ENCODE measurements at places on chromosomes 3 and 15.
A peak's percentile ranks its signal among the peaks of the same experiment; 100 is the strongest.

DNA sequence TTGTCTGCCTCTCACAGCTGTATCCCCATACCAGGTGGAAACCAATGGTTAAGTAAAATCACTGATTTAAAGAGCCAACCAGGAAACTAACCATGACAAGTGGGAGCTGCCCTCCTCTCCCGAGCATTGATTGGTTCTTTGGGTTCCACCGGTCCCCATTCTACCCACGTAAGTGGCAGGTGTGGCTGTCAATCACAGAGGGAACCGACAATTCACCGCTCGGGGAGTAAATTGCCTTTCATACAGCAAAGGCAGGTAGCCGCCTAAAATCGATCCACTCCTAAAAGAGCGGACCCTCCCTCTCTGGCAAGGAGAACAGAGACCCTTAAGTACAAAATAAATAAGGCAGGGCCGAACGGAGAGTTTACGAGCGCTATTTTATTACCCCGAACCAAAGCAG lies 1.2 kb downstream of the ERC2 start:
- peak; percentile 75 for DNase-seq

- no peak for DNase-seq
Measured at GRCh38 chr15:68279779-68280753, 2.5 kb downstream of the FEM1B start.

DNA sequence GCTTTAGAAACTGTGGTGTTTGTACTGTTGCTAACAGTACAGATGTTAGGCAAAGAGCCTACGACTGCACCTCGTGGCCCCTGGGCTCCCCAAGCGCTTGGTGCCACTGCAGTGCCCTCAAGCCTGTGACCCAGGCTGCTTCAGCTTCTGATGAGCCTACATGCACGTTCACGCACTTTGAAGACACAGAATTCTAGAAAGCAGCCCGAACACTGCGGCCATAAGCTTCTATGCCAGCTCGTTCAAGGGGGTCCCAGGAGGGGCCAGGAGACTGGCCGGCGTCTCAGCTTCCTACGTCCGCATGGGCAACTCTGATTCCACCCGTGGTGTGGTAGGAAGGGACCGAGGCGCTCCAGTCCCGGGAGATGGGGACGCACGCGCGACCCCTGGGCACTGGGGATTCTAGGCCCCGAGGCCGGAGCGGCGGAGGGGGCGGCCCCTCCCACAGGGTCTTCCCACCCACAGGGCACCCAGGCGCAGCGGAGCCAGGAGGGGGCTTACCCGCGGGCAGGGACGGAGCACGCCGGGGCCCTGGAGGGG lies 653 bp downstream of the MYO5C start:
- no peak for DNase-seq

- DNase-seq = no peak
Measured at GRCh38 chr3:160221019-160221418, 4.2 kb upstream of the C3orf80 start.

DNA sequence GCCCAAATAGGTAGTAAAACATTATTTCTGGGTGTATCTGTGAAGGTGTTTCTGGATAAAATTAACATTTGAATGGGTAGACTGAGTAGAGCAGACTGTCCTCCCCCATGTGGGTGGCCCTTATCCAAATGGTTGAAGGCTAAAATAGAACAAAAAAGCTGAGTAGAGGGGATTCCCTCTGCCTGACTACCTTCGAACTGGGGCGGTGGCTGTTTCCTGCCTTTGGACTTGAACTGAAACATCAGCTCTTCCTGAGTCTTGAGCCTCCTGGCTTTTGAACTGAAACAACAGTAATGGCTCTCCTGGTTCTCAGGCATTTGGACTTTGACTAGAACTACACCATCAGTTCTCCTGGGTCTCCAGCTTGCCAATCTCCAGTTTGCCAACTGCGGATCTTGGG lies 4.4 kb upstream of the GPR176 start:
- no peak for DNase-seq

- DNase-seq = no peak
Measured at GRCh38 chr15:72169236-72169920, 28.2 kb downstream of the GRAMD2A start.

DNA sequence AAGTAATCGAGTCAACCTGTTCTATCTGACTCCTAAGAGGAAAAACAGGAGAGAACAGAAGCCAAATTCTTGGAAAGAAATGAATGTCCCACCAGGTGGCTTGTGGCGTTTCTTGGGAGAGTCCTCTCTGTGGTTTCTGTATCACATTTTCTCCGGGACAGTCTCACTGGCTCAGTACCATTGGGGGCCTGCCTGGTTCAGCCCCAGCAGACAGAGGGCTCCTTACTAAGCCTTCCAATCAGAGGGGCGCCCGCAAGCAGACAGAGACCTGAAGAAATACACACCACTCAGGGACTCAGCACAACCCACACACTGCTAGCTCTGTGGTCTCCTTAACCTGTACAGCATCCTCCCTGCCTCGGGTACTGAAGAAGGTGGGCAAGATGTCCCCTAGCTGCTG lies 302.1 kb downstream of the TLE3 start:
- no peak for DNase-seq

DNA sequence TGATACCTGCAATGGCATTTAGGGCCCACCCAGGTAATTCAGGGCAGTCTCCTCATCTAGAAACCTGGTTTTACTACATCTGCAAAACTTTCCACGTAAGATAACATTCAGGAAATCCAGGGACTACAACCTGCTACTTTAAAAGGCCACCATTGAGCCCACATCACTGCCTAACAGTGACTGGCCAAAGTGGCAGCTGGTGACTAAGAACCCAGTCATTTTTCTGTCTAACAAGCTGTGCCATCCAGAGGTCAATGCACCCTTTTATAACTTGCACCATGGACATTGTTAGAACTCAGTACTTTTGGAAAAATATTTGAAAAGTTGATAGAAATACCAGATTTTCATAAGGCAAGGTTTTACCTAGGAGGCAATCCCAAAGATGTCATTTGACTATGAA lies 492.4 kb downstream of the OTOL1 start:
- DNase-seq = no peak

- DNase-seq = no peak
Measured at GRCh38 chr3:18483226-18483625, 58.1 kb upstream of the SATB1 start.

GRCh38 chr15:77516786-77517185 lies 96.1 kb downstream of the HMG20A start:
- no peak for DNase-seq

GRCh38 chr15:61762676-61763075 lies 297.6 kb downstream of the VPS13C start:
- DNase-seq = no peak

- DNase-seq = peak; percentile 23
Measured at GRCh38 chr15:38414357-38414756, 39.6 kb upstream of the FAM98B start.

DNA sequence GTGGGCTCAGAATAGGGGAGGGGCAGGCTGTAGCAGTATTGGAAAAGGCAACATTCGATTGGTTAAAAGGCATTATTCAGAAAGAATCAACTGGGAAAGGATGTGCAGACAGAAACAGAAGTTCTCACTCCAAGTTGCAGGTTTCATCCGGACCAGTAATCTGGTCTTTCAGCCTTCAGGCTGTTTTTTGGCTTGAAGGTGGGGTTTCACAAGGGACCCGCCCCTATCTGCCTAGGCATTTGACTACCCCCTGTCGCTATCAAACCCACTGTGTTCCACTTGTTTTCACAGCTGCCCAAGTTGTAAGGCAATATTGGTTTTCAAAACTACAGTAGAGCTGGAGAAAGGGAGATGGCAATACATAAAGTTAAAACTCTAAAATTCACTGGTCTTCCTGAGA lies 96.9 kb downstream of the VPS8 start:
- no peak for DNase-seq

GRCh38 chr3:72160351-72160750 lies 375.4 kb upstream of the PROK2 start:
- DNase-seq = no peak

- DNase-seq = no peak
Measured at GRCh38 chr15:68080334-68080733, 26.2 kb downstream of the PIAS1 start.

GRCh38 chr3:125591116-125591760 lies 4.1 kb downstream of the OSBPL11 start:
- no peak for DNase-seq

- no peak for DNase-seq
Measured at GRCh38 chr15:67822537-67823313, 2.6 kb upstream of the SKOR1 start.

DNA sequence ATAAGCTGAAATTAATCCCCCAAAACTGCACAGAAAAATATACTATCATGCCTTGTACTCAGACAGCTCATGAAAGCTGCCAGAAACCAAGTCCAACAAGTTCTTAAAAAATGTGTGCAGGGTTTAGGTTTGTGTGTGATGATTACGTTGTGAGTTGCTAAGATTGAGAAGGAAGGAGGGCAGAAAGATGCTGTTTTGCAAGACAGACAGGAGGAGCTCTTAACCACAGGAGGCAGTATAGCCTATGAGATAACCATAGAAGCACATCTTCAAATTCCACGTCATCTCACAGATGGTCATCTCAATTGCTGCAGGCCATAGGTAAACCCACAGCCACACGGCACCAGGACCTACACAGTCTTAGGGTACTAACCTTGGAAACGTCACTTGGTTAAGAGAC lies 191.9 kb downstream of the STT3B start:
- DNase-seq = no peak

- DNase-seq = no peak
Measured at GRCh38 chr3:105423397-105423796, 56.7 kb downstream of the ALCAM start.

GRCh38 chr15:67167091-67167490 lies 87.4 kb downstream of the AAGAB start:
- DNase-seq = no peak

- DNase-seq = no peak
Measured at GRCh38 chr15:95712785-95713184, 617.7 kb upstream of the NR2F2 start.

DNA sequence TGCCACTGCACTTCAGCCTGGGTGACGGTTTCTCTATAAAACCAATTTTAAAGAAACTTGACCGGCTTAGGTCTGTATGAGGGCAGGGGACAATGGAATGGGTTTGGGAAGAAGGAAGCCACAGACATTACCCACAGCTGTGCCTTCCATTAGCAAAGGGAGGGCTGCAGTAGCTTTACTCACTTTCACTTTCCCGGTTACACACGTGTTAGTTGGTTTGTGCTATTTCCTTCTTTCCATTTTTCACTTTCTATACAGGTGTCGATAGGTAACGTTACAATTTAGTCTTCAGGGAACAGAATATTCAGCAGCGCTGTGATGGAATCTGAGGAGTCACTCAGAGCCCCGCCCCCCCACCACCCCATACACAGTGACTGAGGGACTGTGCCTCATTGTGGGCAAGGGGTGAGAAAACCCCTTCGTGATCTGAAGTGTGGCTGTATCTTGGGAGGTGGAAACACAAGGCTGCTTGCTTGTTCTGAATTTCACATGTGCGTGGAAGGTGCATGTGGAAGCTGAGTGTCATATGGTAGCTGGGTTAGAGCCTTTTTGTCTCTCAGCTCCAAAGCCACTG lies 44.8 kb upstream of the RPL32 start:
- DNase-seq = no peak

DNA sequence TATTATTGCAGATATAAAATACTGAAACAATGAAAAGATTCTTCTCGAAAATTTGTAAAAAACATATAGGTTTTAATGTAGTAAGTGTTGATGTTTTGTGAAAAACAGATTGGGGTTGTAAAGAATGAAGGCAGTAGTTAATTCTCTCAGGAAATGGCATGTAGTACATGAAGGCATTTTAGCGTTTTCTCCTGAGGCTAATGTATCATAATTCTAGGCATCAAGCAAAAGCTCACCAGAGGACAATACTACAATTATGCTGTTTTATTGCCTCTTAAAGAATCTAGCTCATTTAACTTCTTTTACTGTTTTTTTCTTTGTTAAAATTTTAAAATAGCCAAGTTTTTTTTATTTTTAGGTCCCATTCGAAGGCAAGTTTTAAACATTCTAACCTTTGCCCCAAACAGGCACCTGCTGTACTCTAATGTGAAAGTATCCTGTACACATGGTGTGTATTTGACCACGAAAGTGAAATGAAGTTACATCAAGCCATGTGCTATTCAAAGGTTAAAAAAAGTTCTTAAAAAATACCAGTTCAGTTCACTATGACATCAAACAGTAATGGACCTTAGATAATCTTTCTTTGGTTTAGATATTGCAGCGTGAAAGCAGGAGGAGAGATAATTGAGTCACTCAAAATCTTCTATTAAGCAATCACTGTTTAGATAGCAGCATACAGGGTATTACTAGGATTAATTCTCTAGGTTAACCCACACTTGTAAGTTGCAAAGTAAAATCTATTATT lies 163.6 kb downstream of the ECT2 start:
- DNase-seq = no peak

DNA sequence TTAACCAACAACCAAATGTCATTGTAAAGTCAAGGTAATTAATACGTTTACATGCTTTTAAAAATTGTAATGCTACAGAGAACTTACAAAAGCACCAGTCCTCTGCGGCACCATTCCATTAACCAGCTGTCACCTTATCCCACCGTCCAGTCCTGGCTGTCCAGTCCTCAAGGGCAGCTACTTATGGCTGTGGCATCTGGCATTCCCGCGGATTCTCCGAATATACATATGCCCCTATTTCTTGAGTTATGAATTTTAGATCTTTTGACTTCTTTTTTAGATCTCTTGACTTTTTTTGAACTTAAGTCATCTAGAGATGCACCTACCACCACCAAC lies 382 bp upstream of the POMGNT2 start:
- no peak for DNase-seq

- DNase-seq = no peak
Measured at GRCh38 chr3:147729641-147730040, 320.5 kb downstream of the ZIC1 start.

DNA sequence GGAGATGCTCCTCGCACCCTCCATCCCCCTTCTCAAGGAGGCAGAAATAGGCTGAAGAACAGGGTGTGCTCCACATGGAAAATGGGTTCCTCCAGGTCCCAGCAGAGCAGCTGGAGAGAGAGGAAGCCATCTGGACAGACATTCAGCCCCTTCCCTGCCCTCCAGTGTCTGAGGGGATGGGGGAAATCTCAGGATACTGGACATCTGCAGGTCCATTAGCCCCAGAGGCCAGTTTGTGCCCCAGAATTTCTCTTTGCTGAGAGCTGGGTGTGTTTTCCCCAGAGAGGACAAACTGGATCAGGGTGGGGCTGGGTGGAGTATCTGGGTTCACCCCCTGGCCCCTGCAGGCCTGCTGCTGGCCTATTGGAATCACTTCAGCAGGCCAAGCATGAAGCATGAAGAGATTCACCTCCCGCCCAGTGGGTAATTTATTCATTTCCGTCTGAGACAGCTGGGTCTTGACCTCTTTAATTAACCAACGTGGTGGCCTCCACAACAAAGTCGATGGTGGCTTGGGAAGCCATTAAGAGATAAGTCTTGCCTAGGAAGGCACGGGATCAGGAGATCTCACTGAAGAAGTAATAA lies 4.6 kb downstream of the FAM3D start:
- DNase-seq = no peak

- no peak for DNase-seq
Measured at GRCh38 chr3:108509263-108509662, 1.1 kb downstream of the MYH15 start.

DNA sequence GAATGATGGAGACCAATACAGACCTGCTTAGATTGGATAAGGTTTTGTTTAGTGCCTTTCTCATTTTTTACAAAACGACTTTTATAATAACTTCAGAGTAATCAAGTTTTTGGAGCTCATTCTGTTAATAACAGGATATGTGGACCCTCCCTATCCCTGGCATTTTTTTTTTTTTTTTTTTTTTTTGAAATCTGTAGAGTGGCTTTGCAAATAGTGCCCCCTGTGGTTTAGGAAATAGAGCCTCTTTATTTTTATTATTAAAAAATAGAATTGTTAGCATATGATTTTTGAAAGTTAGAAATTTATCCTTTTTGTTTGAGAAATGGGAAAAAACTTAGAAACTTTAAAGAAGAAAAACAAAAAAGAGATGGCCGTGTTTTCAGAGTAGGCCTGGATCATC lies 11.4 kb downstream of the SKIL start:
- no peak for DNase-seq

Data from 8988T (cell line).